Fibroblast of skin of abdomen (primary cell): ENCODE measurements at places on chromosomes 5 and 9.

- DNase-seq: peak; percentile 72
Measured at GRCh38 chr9:71806901-71807307, 38.6 kb upstream of the CEMIP2 start.

DNA sequence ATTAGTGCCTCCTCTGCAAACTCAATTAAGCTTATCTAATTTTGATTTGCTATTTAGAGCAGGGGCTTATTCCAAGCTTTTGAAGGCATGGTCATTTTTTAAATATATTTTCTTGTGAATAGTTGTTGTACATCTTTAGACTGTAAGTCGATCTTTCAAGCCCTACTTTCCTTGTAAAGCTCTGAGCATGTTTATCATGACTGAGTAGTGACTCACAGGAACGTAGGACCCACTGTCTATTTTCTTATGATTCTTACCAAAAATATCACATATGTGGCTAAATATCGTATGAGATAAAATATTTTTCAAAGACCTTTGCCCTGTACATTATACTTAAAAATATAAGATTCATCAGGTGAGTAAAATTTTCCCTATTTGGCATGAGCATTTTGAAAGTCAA is 440.4 kb upstream of the GRIN3A start:
- no peak for DNase-seq

- no peak for DNase-seq
Measured at GRCh38 chr5:54534191-54535004, 16.8 kb downstream of the SNX18 start.

DNA sequence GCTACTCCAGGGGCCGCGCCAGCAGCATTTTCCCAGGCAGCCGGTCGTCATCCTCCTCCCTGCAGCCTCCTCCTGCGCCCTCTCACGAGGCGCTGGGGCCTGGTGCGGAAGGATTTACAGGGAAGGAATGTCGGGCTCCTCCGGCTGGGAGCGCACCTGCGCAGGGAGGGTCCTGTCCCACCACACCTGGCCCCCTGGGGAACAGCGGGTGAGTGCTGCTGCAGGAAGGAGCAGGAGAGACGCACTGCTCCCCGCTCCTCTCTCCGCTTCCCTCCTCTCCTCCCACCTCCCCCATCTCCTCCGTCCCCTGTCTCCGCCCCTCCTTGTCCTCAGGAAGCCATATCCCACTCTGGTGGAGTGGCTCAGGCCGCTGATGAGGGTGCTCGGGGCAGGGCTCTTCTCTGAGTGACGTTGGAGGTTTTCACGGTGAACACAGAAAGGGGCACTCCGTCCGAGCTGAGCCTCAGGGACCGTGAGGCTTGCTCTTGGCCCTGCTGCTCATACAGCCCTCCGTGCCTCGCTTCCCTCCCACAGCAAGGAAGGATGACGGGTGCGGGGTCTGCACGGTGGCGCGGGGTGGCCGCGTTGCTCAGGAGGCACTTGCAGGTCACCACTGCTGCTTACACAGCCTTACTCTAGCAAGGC is 31.3 kb downstream of the IRX4 start:
- no peak for DNase-seq

DNA sequence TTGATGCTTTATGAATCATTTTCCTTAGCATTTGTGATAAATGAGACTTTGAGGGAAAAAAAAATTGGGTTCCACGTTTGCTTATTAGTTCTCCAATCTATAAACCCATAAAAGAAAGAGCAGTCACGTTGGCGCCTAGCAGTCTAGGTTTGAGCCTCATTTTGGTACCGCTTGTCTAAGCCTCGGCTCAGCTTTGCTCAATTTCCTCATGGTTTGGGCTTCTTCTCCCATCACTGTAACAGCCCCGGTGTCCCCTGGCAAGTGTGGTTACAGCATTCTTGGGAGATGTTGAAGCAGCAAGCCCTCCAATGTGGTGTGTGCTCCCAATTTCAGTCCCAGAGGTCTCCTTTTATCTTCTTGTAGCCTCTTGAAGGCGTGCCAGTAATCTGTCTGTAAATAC is 578.4 kb downstream of the CDK5RAP2 start:
- DNase-seq: peak; percentile 42

- no peak for DNase-seq
Measured at GRCh38 chr5:180820788-180821321, 18.2 kb upstream of the MGAT1 start.

DNA sequence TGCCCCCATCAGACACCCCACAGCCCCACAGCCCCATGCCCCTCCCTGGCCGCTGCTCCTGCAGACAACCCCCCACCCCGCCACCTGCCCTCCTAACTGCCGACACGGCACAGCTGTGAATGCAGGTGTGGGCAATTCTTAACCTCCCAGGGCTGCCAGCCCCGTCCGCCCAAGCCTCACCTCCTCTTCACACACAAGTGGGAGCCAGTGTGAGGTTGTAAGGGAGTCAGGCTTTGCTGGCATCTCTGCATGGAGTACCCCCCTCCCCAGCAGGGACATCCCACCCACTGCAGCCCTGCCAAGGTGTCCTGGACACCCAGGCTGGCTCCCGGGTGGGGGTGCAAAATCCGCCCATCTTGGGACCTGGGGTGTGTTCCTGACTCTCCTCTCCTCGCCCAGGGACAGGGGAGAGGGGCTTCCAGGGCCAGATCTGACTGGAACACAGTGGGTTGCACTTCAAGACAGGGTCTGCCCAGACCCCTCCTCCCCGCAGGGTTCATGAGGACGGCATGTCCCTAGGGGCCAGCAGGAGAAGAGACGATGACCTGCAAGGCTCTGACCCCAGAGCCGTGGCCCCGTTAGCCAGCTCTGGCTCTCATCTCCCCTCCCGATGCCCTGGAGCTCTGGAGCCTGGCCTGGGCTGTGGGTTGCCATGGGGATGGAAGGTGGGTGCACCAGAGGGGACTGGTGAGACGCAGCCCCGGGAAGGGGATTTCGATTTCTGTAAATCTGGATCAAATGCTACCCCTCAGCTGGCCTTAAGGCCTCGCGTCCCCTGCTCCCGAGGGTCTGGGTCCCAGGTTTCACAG is 34.4 kb downstream of the SARDH start:
- DNase-seq: no peak

GRCh38 chr5:145846081-145846480 is 10.9 kb upstream of the PRELID2 start:
- no peak for DNase-seq

DNA sequence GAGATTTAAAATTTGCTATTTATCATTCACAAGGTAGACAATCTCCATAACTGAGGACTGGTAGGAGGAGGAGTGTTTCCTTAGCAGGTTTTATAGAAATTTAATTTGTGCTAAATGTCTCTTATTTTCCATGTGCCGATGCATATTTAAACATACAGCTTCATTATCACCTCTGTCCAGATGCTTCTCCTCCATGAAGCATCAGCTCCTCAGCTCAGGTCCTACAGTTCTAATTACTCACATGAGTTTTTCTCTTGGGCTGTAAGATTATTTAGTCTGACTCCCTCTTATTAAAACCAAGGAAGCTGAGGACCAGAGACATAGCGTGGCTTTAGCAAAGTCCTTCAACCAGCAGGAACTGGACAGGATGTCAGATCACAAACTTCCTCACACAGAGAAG is 300.2 kb upstream of the PANK3 start:
- no peak for DNase-seq

GRCh38 chr9:130940693-130941576 is 1.9 kb upstream of the FIBCD1 start:
- no peak for DNase-seq

DNA sequence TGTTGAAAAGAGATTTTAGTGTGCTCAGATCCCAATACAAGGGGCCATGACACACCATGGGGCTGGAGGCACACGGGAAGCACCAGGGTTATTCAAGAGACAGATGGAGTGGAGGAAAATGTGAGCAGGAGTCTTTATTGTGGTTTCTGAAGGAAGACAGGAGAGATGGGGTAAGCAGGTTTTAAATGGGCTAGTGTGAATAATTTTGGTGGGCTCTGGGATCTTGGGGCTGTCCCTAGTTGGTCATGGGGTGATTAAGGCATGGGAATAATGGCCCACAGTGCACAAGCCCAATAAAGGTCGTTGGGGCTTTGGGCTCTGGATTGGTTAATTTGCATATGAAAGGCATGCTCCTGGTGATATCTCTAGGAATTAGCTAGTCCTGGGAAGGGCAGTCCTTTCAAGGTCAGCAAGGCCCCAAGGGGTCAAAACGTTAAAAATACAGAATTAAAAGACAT is 3.6 kb upstream of the SCGB3A2 start:
- DNase-seq: no peak

DNA sequence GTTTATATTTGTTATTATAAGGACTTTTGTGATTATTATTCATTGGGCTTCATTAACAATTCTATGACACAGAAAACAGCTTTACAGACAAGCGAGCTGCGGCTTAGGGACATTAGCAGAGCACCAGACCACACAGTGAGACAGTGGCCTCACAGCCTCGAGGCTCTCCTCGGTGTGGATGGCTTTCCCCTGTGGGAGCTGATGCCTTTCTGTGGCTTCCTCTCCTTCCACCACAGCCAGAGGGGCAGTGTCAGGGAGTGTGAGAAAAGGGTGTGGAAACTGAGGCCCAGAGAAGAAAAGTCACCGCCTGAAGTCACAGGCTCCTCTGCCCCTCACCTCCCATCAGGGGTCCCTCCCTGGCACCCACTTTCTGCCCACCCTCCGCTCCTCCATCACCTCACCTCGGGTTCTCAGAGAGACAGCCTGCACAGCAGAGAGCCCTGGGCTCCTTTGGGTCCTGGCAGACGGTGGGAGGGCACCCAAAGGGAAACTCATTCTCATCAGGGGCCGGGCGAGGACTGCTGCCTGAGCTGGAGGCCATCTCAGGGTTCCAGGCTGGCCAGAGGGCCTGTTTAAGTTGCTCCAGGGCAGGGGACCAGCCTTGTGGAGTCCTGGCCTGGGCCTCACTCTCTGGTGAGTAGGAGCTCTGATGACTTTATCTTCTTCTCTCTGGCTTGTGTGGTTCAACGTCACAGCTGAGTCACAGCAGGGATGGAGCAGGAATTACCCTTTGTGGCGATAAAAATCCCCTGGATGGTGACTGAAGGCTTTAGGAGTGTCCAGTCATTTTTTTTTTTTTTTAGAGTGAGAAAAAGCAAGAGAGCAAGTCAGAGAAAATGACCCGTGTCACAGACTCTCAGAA is 830 bp downstream of the TRAF1 start:
- peak; percentile 84 for DNase-seq

DNA sequence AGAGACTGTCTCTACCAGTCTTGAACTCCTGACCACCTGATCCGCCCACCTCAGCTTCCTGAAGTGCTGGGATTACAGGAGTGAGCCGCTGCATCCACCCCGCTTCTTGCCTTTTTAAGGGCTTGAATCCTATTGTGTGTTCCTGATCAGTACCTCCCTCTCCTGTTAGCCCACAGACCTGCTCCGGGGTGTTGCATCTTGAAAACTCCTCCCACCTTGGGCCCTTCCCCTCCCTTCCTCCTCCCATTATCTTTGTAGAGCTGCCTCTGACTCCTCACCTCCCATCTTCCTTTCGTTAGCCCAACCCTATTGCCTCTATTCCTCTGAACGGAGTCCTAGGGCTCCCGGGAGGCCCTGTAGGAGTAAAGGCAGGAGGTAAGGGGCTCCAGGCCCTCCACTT is 48.5 kb upstream of the NEK6 start:
- no peak for DNase-seq

- no peak for DNase-seq
Measured at GRCh38 chr5:179769271-179769670, 24.5 kb upstream of the LTC4S start.
